ENCODE measurements at places on chromosomes 2 and 18. TPM values are rescaled to one million over a fixed set of nuclear protein-coding genes. Genes with fewer than 3 reads are reported as not detected.

The REG1A gene
- total RNA-seq = not detected

The KRTCAP3 gene
- total RNA-seq = 62.9 TPM

The DARS1 gene
- 54.3 TPM for total RNA-seq

The NCKAP5 gene
- not detected for total RNA-seq

The RFTN2 gene
- not detected for total RNA-seq

The LIPG gene
- 30.9 TPM for total RNA-seq

The IL37 gene
- total RNA-seq = 1.7 TPM

The ALPG gene
- total RNA-seq = 1.2 TPM

The GRHL1 gene
- 10.6 TPM for total RNA-seq

The C2orf80 gene
- total RNA-seq = not detected

The FRZB gene
- 0.15 TPM for total RNA-seq

The ACVR1C gene
- total RNA-seq = 0.04 TPM

The CDH19 gene
- not detected for total RNA-seq

The DSG2 gene
- 66.0 TPM for total RNA-seq

The ANKRD53 gene
- not detected for total RNA-seq

The SNRNP27 gene
- total RNA-seq = 38.1 TPM

Data from PC-9 (cell line).